ENCODE measurements at places on chromosomes 11 and 22.
A peak's percentile ranks its signal among the peaks of the same experiment; 100 is the strongest.

GRCh38 chr11:116044941-116045340 lies 540.7 kb upstream of the CADM1 start:
- DNase-seq = no peak

- DNase-seq = peak; percentile 72
These were observed 536.6 kb downstream of the SOX6 start for GRCh38 chr11:15819679-15820286.

DNA sequence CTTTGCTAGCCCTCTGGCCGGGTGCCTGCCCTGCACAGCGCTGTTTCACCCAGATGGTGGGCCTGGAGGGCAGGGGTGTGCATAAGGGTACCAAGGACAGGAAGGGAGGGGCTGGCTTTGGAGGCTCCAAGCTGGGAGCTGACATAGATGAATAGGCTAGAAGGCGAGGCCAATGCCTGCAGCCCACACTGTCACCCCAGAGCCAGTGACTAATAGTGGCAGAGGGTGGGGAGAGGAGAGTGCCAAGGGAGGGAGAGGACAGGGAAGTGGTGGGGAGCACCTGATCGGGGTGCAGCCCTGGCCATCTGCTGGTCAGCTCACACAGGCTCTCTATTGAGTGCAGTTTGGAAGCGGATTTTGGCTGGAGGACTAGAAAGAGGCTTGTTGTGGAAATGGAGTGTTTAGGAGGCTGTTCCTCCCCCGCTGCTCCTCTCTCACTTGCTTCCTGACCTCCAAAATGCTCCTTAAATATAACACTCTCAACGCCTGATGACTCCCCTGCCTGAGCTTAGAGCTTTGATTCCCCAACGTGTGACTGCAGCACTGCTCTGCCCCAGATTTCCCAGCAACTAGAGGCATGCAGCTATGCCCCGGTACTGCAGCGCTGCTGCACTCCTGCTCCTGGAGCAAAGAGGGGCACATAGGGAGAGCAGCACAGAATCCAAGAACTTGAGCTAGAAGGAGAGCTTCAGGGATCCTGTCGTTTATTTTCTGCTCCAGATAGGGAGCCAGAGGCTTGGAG lies 89.2 kb downstream of the GRAMD1B start:
- DNase-seq = no peak

- DNase-seq = peak; percentile 56
These were observed 58.3 kb downstream of the HSD17B12 start for GRCh38 chr11:43738600-43739409.

DNA sequence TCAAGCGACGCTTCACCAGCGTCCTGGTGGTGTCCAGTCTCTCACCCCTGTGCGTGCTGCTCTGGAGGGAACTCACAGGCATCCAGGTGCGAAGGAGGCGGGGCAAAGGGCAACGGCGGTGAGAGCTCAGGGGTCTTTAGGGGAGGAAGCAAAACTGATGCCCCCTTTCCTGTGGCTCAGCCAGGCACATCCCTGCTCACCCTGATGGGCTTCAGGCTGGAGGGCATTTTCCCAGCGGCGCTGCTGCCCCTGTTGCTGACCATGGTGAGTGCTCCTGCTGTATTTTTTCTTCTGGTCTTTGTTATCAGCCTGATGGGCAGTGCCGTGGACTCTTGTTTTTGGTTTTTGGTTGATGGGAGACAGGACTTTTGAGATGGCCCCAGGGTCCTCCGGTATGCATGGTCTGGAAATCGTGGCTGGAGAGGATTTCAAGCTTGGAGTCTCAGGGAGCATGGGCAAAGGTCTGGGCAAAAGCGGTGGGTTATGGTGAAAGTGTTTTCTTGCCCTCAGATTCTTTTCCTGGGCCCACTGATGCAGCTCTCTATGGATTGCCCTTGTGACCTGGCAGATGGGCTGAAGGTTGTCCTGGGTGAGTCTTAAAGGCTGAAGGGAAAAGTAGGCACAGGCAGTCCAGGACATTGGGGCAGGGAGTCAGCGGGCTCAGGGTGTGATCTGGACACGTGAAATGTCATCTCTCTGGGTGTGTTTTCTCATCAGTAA lies 695 bp downstream of the RCE1 start:
- DNase-seq = no peak

GRCh38 chr11:68680541-68681231 lies 3.7 kb upstream of the GAL start:
- DNase-seq = no peak
